ENCODE measurements at places on chromosomes 6 and 20.
A peak's percentile ranks its signal among the peaks of the same experiment; 100 is the strongest.

DNA sequence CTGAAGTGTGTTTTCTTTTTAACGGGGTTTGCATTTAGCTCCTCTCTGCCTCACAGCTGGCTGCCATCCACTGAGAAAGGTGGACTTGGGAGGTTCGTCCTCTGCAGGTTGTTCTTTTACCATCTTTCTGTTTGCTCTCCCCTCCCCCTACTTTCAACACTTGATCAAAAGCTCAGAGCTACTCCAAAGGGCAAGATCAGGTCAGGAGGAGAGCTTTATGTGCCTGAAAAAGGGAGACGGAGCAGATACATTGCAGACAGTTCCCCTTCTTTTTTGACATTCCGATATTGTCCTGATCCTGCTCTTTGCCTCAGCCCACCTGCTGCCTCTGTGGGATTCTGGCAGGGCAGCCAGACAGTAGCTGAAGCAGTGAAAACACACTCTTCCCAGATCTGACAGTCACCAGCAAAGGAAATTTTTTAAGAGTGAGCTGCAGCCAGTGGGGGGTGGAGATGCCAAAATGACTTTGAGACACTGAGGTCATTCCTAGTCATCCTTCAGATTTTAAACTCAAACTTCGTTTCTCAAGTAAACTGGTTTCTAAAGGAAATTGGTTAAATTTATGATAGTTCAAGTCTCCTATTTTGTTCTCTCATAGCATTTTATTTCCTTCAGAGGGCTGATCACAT is 26.5 kb downstream of the SMLR1 start:
- DNase-seq = no peak
- H3K27ac ChIP-seq = no peak overlapping the region
- H3K4me1 ChIP-seq = peaks cover 9% of the 10 kb centered on the region

DNA sequence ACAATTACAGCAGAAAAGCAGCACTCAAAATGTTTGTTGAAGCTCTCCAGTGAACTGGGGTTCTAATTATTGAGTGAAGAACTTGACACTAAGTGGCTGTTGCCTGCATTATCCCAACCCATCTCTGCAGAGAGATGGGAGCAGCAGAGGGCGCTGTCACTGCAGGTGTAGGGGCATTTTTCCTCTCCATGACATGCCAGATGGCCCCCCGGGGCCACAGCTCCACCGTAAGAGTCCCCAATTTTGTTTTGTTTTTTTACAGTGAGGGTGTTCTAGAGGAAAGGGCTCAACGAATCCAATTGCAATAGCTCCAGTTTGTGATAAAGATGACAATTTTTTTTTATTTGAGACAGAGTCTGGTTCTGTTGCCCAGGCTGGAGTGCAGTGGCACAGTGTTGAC is 1.9 kb upstream of the FUCA2 start:
- H3K27ac ChIP-seq = no peak overlapping the region
- no peaks in the 10 kb centered on the region for H3K27me3 ChIP-seq
- H3K4me3 ChIP-seq = no peak overlapping the region
- DNase-seq = peak; percentile 79
- H3K4me1 ChIP-seq = peaks cover 24% of the 10 kb centered on the region

- H3K4me3 ChIP-seq = no peak overlapping the region
- no peak overlapping the region for H3K27ac ChIP-seq
- no peaks in the 10 kb centered on the region for H3K36me3 ChIP-seq
- H3K27me3 ChIP-seq = no peaks in the 10 kb centered on the region
- H3K4me1 ChIP-seq = no peaks in the 10 kb centered on the region
Observed at GRCh38 chr20:16189371-16189770, 383.9 kb downstream of the KIF16B start.

DNA sequence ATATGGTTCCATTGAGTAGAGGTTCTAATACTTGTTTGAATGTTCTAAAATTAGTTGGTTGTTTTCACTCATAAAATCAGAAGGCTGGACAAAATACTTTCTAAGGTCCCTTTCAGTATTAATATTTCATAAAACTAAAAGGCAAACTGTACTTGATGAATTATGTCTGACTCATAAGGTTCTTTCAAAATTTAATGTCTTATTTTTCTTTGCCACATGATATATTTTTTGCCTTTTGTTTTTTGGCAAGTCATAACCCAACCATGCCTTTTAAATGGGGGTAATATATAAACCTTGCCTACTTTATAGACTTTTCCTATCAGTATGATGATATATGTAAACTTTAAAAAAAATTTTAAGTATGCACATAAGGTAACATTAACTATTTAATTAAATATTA is 244.7 kb downstream of the PTPRK start:
- H3K4me3 ChIP-seq = no peak overlapping the region
- H3K36me3 ChIP-seq = no peaks in the 10 kb centered on the region
- no peaks in the 10 kb centered on the region for H3K4me1 ChIP-seq
- no peak for DNase-seq

DNA sequence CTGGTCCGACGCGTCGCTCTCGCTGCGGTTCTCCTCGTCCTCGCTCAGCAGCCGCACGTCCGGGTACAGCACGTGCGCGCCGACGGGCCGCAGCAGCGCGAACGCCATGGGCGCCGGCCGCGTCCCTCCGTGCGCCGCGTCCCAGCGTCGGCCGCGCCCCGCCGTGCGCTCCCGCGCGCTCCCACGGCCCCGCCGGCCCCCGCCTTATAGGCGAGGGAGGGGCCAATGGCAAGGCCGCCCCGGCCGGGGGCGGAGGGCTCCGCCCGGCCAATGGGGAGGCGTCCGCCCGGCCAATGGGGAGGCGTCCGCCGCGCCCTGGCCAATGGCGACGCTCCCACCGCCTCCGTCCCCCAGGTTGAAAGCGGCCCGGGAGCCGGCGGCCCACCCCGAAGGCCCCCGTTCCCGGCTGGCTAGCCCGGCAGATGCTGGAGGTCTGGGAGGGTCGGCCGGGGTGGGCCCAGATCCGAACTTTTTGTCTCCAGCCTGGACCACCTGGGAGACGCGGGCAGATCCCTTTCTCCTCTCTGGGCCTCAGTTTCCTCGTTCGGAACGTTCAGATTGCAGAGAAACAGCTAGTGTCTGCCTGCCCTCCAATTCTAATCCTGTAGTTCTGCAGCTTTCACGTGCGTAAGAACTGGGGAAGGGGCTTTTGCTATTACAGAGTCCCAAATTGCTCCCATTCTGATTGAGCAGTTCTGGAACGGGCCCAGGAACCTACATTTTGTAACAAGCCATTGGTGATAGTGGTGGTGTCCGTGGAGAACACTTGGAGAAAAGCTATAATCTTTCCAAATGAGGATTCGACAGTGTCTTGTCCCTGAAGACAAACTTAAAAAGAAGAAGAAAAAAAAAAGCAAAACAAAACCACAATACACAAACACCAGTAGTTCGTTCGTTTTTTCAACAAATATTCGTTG is at the start of gene TCF15:
TCF15 (minus strand) TSS at position 180 of the 917 bp plus-strand sequence; CDS start at position 108, 72 bp downstream.
- no peaks in the 10 kb centered on the region for H3K4me1 ChIP-seq
- peak within 1 kb of the TSS; percentile 59 for H3K4me3 ChIP-seq
- peaks cover 51% of the 10 kb centered on the region for H3K27me3 ChIP-seq
- DNase-seq = no peak
- no peak within 1 kb of the TSS for H3K27ac ChIP-seq
- H3K36me3 ChIP-seq = no peaks in the 10 kb centered on the region

GRCh38 chr6:72580281-72580940 is 41.5 kb upstream of the KCNQ5 start:
- H3K27ac ChIP-seq = no peak overlapping the region
- H3K4me3 ChIP-seq = no peak overlapping the region
- DNase-seq = no peak
- H3K36me3 ChIP-seq = no peaks in the 10 kb centered on the region
- no peaks in the 10 kb centered on the region for H3K4me1 ChIP-seq

DNA sequence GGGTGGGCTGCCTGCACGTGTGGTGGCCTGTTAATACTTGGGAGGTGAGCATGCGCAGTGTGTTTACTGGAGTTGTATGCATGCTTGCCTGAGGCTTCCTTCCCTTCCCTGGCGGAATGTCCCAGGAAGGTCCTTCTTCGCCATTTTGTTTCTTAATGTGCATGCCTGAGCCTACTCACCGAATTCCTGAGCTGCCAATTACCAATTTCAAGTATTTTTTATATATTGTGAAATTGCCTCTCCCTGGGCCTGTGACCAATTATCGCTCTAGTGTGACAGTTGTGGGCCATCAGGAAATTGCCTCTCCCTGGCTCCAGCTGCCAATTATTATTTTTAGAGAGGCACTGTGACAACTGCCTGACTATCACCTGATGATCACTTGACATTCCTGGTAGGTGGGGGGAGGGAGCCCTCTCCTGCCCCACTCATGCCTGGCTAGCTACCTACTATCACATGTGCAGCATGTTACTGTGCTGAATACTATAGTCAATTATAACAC is 70.0 kb downstream of the FAM50B start:
- no peak overlapping the region for H3K27ac ChIP-seq
- peaks cover 11% of the 10 kb centered on the region for H3K4me1 ChIP-seq
- H3K36me3 ChIP-seq = no peaks in the 10 kb centered on the region
- peaks cover 36% of the 10 kb centered on the region for H3K27me3 ChIP-seq

DNA sequence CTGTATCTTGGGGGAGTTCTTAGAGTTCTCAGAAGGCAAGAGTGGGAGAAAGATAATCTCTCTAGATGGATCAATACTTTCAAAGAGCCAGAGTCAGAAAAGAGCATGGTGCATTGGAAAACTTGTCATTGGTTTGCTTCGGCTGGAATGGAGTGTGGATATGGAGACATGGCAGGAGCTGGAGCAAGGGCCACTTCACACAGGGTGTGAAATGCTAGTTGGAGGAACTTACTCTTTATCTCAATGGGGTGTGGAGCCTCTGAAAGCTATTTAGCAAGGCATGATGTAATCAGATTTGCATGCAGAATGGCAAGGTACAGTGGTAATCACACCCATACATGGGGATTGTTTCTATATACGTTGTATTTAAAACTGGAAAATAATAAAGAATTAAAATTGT is 31.5 kb upstream of the PAQR8 start:
- no peaks in the 10 kb centered on the region for H3K36me3 ChIP-seq
- H3K27me3 ChIP-seq = no peaks in the 10 kb centered on the region
- no peak overlapping the region for H3K27ac ChIP-seq

Data from spleen (tissue), 13 donors.